ENCODE measurements at places on chromosomes 5 and 9. TPM values are rescaled to one million over a fixed set of nuclear protein-coding genes. Genes with fewer than 3 reads are reported as not detected.

CLINT1 gene
- total RNA-seq: 65.7 TPM

C9orf50 gene
- total RNA-seq: not detected

IL33 gene
- total RNA-seq: not detected

OSMR gene
- not detected for total RNA-seq

ZDHHC11B gene
- 1.1 TPM for total RNA-seq

NOXA1 gene
- 4.5 TPM for total RNA-seq

SPATA6L gene
- 5.8 TPM for total RNA-seq

GRCh38 chr9:75930190-75930589 is 39.7 kb downstream of the PCSK5 start:
- H3K27ac ChIP-seq: no peak overlapping the region
- peaks cover 34% of the 10 kb centered on the region for H3K36me3 ChIP-seq
- no peaks in the 10 kb centered on the region for H3K27me3 ChIP-seq
- DNase-seq: no peak

- H3K4me3 ChIP-seq: peak overlapping the region; percentile 40
- H3K36me3 ChIP-seq: peaks cover 20% of the 10 kb centered on the region
- H3K27me3 ChIP-seq: no peaks in the 10 kb centered on the region
- peak overlapping the region; percentile 62 for H3K27ac ChIP-seq
- peaks cover 6% of the 10 kb centered on the region for H3K4me1 ChIP-seq
- DNase-seq: no peak
Observed at GRCh38 chr5:157387683-157388093, 72.3 kb upstream of the NIPAL4 start.

GRCh38 chr9:95857124-95857523 is 18.4 kb upstream of the ERCC6L2 start:
- H3K27ac ChIP-seq: no peak overlapping the region
- peaks cover 7% of the 10 kb centered on the region for H3K36me3 ChIP-seq
- no peak overlapping the region for H3K4me3 ChIP-seq
- no peaks in the 10 kb centered on the region for H3K27me3 ChIP-seq

GRCh38 chr5:154524859-154525258 is 46.8 kb upstream of the HAND1 start:
- H3K4me1 ChIP-seq: no peaks in the 10 kb centered on the region
- H3K36me3 ChIP-seq: no peaks in the 10 kb centered on the region
- peaks cover 41% of the 10 kb centered on the region for H3K27me3 ChIP-seq
- H3K27ac ChIP-seq: no peak overlapping the region
- no peak for DNase-seq
- H3K4me3 ChIP-seq: no peak overlapping the region

GRCh38 chr5:41636605-41637004 is 126.2 kb upstream of the PLCXD3 start:
- no peaks in the 10 kb centered on the region for H3K36me3 ChIP-seq
- no peak overlapping the region for H3K27ac ChIP-seq
- H3K27me3 ChIP-seq: peaks cover 11% of the 10 kb centered on the region

DNA sequence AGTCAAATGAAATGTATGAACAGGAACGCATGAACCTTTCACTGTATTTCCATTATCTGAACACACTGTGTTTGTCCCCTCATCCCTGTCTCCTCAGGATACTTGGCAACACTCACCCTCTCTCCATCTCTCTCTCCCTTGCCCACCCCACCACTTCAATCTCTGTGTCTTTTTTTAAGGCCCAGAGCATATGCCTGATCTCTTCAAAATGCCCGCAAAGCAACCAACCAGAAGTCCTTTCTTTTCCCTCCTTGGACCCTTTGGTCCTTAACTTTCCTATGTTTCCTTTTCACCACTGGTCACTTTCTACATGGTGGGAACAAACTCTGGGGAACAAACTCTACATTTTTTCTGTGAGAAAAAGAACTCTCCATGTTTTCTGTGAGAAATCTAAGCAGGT is 3.2 kb upstream of the IRF1 start:
- peak overlapping the region; percentile 98 for H3K27ac ChIP-seq
- no peak for DNase-seq
- H3K36me3 ChIP-seq: peaks cover 12% of the 10 kb centered on the region
- peaks cover 62% of the 10 kb centered on the region for H3K4me1 ChIP-seq
- H3K4me3 ChIP-seq: peak overlapping the region; percentile 67

DNA sequence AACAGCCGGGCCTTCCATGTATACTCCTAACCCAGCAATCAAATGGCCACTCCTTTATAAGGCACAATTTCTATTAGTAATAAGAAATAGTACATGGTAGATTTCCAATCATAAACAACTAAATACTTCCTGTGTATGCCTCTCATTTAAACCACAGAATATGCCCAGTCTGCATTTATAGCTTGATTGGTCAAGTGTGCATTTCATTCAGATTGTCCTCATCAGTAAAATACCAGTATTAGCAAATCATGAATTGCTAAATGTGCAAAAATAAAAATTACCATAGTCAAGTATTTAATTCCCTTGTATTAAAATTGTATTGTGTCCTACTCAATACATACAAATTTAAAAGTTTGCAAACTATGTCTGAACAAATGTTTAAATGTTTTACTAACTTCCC is 406.2 kb downstream of the KDM4C start:
- DNase-seq: no peak
- H3K27ac ChIP-seq: no peak overlapping the region
- H3K4me1 ChIP-seq: peaks cover 8% of the 10 kb centered on the region
- H3K36me3 ChIP-seq: peaks cover 33% of the 10 kb centered on the region

DNA sequence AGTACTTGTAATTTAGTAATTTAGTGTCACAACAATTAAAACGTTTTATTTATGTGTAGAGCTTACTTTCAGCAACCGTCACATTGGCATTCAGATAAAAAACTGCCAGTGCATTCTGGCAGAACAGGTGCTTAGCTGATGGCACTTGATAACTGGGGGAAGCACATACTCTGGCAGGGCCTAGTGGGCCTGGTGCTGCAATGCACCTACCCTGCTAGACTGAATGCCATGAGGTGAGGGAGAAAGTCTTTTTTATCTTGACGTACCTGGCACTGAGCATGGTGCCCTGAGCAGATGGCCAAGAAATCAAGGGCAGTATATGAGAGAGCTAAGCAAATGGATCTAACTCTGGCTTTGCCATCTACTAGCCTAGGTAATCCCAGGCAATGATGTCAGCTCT is 280.6 kb upstream of the EFNA5 start:
- H3K27me3 ChIP-seq: no peaks in the 10 kb centered on the region
- no peak overlapping the region for H3K27ac ChIP-seq
- H3K36me3 ChIP-seq: peaks cover 3% of the 10 kb centered on the region
- DNase-seq: no peak
- H3K4me1 ChIP-seq: peaks cover 19% of the 10 kb centered on the region
- H3K4me3 ChIP-seq: no peak overlapping the region

DNA sequence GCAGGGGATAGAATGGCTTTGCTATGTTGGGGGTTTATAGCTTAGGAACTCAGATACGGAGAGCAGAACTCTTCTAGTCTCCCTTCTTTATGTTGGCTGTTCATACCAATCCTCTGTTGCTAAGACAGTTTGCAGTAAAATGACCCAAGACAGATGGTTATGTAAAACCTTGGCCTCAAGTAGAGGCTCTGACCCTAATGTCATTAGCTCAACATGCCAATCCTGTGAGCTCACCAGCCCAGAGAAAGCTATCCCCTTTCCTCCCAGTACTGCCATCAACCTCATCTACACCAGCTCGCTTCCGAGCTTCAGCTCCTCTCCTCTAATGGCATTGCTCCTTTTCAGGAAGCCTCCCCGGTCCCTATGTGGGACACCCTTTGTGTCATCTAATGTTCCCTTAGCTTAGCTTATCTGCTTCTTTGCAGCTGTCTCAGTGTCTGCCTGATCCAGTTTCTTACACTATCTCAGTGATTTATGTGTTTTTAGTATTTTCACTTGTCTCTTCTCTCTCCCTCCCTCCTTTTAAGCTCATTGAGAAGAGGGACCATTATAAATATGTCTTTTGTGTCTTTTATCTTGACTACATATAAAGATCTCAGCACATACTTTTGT is 281.3 kb upstream of the CLINT1 start:
- H3K36me3 ChIP-seq: no peaks in the 10 kb centered on the region
- no peak overlapping the region for H3K4me3 ChIP-seq
- H3K4me1 ChIP-seq: no peaks in the 10 kb centered on the region
- H3K27me3 ChIP-seq: no peaks in the 10 kb centered on the region

GRCh38 chr9:97907632-97908031 is 14.7 kb downstream of the TRMO start:
- peak overlapping the region; percentile 65 for H3K4me3 ChIP-seq
- peaks cover 39% of the 10 kb centered on the region for H3K4me1 ChIP-seq
- H3K27me3 ChIP-seq: no peaks in the 10 kb centered on the region
- H3K27ac ChIP-seq: peak overlapping the region; percentile 99

DNA sequence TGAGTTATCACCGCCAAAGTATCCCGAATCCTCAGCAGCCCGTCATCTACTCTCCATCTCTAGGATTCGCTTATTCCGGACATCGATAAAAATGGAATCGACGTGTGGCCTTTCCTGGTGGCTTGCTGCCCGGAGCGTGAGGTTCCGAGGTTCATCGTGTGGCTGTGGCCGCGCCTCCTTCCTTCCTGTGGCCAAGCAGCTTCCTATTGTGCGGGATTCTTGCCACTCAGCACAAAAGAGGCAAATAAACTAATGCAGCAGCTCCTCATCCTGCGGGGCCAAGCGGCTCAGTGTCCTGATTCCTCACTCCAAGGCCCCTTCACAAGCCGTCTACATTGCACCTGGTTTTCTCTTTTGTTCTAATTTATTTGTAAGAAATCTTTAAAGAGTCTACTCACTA is 800.9 kb downstream of the CDH9 start:
- DNase-seq: no peak
- no peak overlapping the region for H3K27ac ChIP-seq
- no peaks in the 10 kb centered on the region for H3K27me3 ChIP-seq
- H3K36me3 ChIP-seq: no peaks in the 10 kb centered on the region
- no peak overlapping the region for H3K4me3 ChIP-seq

DNA sequence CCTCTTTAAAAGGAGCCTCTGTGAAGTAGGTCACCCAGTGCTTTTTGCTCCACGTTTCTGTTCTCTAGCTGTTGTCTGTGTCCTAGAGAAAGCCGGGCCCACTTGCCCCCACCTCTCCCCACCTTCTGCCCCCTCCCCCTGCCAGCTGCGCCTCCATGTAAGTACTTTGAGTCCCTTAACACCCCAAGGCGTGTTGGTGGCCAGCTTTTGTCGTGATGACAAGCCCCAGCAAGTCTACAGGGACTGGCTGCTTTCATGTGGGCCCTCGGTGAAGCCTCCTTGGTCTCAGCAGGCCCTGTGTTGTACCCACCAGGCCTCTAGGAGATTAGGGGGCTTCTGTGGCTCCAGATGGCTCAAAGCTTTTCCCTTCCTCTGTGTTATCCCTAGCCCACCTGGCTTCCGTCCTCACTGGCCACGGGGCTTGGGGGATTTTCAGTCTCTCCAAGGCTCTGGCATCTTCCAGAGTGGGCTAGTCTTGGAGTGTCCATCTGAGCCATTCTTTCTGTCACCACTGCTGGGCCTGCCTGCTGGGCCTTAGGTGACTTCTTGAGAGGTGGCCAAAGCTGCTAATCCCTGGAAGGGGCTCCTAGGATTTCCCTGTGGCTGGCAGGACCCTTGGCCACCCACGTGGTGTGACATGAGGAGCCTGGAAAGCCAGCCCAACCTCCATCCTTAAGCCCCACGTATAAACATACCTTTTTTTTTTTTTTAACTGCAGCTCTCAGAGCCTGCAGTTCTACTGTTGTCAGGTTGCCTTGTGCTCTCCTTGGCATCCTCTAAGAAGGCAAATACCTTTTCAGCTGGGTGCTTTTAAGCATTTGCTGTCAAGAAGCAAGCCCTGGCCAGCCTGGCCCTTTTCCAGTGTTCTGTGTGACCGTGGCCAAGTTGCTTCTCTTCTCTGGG is 1.1 kb upstream of the NDST1 start:
- no peaks in the 10 kb centered on the region for H3K36me3 ChIP-seq
- no peak overlapping the region for H3K27ac ChIP-seq
- no peak overlapping the region for H3K4me3 ChIP-seq
- H3K27me3 ChIP-seq: no peaks in the 10 kb centered on the region
- DNase-seq: no peak

DNA sequence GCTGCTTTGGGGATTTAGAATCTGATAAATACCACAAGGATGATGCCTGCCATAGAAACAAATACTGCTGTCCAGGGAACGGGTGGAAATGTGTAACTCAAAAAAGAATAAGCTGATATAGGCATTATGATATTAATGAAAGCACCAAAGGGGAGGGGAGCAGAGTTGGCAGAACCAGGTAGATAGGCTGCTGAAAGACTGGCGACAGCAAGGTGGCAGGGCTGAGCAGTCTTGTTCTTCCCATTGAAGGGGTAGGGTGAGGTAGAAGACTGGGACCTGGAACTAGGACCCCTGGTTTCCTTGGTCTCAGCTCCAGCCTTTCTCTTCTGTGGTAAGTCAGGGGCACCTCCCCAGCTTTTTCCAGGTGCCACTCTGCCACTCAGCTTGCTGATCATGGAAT is 31.4 kb upstream of the TMOD1 start:
- H3K36me3 ChIP-seq: peaks cover 74% of the 10 kb centered on the region
- no peak overlapping the region for H3K27ac ChIP-seq
- no peak for DNase-seq
- H3K4me3 ChIP-seq: no peak overlapping the region

GRCh38 chr5:42591015-42591414 is 165.6 kb upstream of the CCDC152 start:
- no peak for DNase-seq
- no peaks in the 10 kb centered on the region for H3K36me3 ChIP-seq
- H3K4me1 ChIP-seq: peaks cover 8% of the 10 kb centered on the region
- no peak overlapping the region for H3K27ac ChIP-seq

GRCh38 chr5:68239487-68239886 is 23.9 kb downstream of the PIK3R1 start:
- no peaks in the 10 kb centered on the region for H3K27me3 ChIP-seq
- H3K4me1 ChIP-seq: peaks cover 80% of the 10 kb centered on the region
- peak overlapping the region; percentile 23 for H3K4me3 ChIP-seq
- H3K27ac ChIP-seq: peak overlapping the region; percentile 96
- peaks cover 19% of the 10 kb centered on the region for H3K36me3 ChIP-seq

- peaks cover 48% of the 10 kb centered on the region for H3K4me1 ChIP-seq
- peak overlapping the region; percentile 99 for H3K4me3 ChIP-seq
- DNase-seq: peak; percentile 71
- H3K27me3 ChIP-seq: no peaks in the 10 kb centered on the region
- peak overlapping the region; percentile 99 for H3K27ac ChIP-seq
- peaks cover 4% of the 10 kb centered on the region for H3K36me3 ChIP-seq
Observed at GRCh38 chr9:71769175-71770161, 1.2 kb upstream of the CEMIP2 start.

DNA sequence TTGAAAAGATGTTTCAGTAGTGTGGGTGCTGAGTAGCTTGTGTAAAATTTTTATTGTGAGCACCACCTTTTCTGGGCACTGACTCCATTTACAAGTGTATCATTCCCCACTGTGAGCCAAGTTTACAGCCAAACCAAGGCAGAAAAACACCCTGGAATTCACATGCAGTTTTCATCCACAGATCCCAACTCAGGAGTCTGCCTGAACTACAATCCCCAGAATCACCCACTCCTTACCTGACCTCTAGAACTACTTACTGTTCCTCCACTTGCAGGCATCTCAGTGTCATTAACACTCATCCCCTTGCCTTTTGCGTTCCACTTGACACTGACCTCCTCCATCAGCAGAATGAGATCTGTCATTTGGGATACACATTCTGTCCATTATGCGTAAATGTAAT is 2042.6 kb upstream of the CDH6 start:
- DNase-seq: no peak
- no peak overlapping the region for H3K4me3 ChIP-seq
- no peaks in the 10 kb centered on the region for H3K4me1 ChIP-seq
- no peak overlapping the region for H3K27ac ChIP-seq
- H3K27me3 ChIP-seq: no peaks in the 10 kb centered on the region
- no peaks in the 10 kb centered on the region for H3K36me3 ChIP-seq

GRCh38 chr9:35703906-35704672 is 14.4 kb upstream of the TPM2 start:
- DNase-seq: no peak
- H3K27me3 ChIP-seq: no peaks in the 10 kb centered on the region
- no peaks in the 10 kb centered on the region for H3K4me1 ChIP-seq
- no peak overlapping the region for H3K27ac ChIP-seq

- no peaks in the 10 kb centered on the region for H3K36me3 ChIP-seq
- H3K4me1 ChIP-seq: no peaks in the 10 kb centered on the region
- H3K27me3 ChIP-seq: peaks cover 49% of the 10 kb centered on the region
- DNase-seq: no peak
- H3K4me3 ChIP-seq: no peak overlapping the region
Observed at GRCh38 chr9:137982200-137982599, 104.6 kb downstream of the CACNA1B start.

All from naive thymus-derived CD8-positive, alpha-beta T cell (primary cell).